Activated CD8-positive, alpha-beta memory T cell treated with anti-CD3 and anti-CD28 coated beads for 48 hours (primary cell): ENCODE measurements at places on chromosomes 16 and 17.

GRCh38 chr17:77286641-77287431, 146.1 kb downstream of the SEC14L1 start:
- DNase-seq = no peak

GRCh38 chr17:55319933-55320593, 55.3 kb downstream of the HLF start:
- DNase-seq = no peak

GRCh38 chr17:80879723-80880647, 111.7 kb upstream of the CHMP6 start:
- DNase-seq = no peak

DNA sequence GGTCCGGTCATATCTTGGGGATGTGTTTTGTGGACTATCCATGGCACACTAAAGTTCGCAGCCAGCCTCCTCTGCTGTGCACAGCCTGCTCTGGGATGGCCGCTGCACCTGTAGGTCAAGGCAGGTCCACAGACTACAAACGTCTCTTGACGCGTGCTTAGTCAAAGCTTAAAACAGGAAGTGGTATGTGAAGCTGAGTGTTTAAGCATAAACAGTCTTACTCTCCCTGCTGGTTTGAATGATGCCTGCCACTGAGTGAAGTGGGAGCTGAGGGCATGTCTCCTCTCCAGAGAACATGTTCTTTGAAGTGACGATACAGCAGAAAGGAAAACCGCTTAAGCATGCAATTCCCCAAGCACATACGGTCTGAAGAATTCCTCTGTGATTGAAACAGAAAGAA, 365.6 kb downstream of the SLC39A11 start:
- DNase-seq = no peak

DNA sequence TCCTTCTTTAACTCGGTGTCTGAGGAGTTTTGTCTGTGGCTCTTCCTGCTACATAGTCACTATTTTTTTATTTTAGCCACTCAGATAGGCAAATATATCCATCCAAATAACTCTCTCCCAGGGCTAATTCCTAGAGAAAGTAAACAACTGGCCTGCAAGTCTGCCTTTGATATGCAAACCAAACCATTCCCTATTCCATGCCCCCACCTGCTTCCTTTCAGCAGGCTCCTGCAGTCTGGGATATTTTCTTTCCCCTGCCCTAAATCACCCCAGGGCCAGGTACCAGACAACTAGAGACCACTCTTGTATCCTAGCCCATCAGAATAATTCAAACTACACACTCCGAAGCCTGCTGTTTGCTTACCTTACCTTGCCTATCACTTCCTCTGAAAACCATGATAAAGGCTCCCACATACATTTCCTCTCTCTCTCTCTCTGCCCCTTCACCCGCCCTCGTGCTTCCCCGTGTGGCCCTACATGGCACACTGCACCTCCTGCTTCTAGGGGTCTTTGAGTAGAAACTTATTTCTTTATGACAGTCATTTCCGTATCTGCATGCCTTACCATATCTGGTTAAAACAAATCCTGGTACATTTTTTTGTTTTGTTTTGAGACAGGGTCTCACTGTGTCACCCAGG, 8.3 kb downstream of the CD300H start:
- DNase-seq = no peak

- no peak for DNase-seq
Observed at GRCh38 chr16:10027553-10027952, 154.7 kb downstream of the GRIN2A start.

- DNase-seq = no peak
Observed at GRCh38 chr17:64621772-64622171, 40.3 kb downstream of the SMURF2 start.

- no peak for DNase-seq
Observed at GRCh38 chr17:51200295-51200694, 34.1 kb downstream of the NME2 start.

GRCh38 chr17:40568074-40568836, 3.0 kb upstream of the CCR7 start:
- DNase-seq = no peak

GRCh38 chr16:48118841-48119240, 37.0 kb downstream of the ABCC12 start:
- no peak for DNase-seq

DNA sequence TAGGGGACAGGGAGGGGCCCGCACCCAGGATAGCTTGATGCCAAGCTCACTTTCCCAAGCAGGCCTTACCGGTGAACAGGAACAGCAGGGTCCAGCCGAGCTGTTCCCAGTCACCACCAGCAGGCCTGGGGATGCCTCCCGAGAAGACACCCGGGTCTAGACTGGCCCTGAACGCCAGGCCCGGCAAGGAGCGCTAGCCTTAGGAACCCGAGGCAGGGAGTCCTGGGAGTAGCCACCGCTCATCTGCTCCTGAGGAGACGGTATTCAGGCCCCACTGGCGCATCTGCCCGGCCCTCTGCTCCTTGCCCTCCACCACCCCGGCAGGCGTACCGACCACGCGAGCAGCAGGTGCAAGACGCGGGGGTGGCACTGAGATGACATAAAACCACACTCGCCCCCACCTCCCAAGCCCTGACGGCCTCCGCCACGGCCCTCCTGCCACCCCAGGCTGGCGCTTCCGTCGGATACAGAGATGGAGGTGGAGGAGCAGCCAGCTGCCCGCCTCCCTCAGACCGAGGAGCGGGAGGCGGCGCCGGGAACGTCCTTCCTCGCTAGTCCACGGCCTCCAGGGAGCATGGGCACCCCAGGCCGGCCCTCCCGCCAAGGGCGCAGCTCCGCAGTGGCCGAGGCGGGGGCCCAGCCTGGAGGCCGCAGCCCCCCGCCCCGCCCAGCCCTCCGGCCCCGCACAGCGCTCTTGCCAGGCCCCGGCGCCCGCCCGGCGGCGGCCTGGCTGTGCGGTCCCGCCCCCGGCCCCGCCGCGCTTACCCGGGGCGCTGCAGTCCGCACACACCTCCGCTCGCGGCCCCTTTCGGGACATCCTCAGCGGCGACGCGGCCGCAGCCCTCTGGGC, 661 bp downstream of the GIT1 start:
- DNase-seq = no peak

GRCh38 chr17:31869797-31870568, 10.9 kb upstream of the COPRS start:
- no peak for DNase-seq

GRCh38 chr17:54180950-54181349, 358.2 kb downstream of the KIF2B start:
- no peak for DNase-seq

DNA sequence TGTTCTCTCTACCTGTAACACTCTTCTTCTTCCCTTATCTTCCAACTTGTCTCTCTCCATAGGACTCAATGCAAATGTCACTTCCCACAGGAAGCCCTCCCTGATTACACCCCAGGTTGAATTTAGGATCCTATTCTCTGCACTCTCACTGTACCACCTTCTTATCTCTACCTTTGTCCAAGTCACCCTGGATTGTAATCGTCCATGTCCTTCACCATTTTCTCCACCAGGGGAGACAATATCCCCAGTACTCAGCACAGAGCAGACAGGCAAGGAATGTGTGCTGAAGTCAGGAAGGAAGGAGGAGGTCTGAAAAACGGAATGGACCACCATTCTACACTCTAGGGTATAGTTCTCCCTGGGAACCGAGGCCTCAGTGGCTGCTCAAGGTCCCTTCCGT, 14.2 kb downstream of the C16orf82 start:
- DNase-seq = no peak

- no peak for DNase-seq
Observed at GRCh38 chr16:11913425-11914079, 2.2 kb downstream of the GSPT1 start.

DNA sequence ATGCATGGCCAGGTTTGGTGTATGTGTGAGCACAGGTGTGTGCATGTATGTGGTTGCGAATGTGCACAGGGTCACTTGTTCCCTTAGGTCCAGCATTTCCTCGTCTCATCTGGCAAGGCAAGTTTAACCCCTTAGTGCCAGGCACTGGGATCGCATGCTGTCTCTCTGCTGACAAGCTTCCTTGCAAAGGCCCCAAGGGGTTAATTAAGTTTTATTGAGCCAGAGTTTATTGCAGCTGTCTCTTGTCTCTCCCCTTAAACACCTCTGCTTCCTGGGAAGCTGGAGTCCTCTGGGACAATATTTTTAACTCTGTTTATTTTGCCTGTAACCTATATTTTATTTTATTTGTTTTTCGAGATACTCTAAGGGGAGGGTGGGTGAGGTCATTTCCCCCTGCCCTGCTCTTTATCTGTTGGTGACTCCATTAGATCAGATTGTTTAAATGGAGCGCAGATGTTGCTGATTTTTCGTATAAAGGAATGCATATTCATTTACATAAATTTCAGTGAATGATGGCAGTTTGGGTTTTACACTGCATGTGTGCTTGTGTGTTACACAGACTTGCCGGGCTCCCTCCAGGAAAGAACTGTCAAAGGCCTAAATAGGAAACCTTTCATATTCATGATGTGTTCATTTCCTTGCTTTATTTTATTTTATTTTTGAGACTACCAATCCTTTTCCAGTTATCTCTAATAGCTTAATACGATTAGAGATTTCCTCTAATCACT, 99.7 kb downstream of the CBLN1 start:
- no peak for DNase-seq

- DNase-seq = no peak
Observed at GRCh38 chr17:77478281-77478680, 337.5 kb downstream of the SEC14L1 start.

DNA sequence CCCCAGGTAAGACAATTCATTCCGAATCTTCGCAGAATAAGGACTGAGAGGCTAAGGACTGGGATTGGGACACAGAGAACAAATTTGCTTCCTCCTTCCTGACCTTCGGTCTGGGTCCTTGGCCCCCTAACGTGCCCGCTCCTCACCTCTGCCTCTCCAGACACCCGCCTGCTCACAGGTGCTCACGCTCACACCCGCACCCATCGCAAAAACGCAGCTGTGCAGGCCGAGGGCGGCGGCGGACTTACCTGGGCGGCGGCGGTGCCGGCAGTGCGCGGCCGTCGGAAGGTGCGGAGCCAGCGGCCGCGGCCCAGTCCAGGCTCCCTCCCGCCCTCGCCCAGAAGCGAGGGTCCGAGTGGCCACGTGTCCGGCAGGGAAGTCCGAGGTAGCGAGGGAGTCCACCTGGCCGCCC, 7.1 kb upstream of the HOXB9 start:
- no peak for DNase-seq
